ENCODE measurements at places on chromosomes 7 and 10. TPM values are rescaled to one million over a fixed set of nuclear protein-coding genes. Genes with fewer than 3 reads are reported as not detected.

DNA sequence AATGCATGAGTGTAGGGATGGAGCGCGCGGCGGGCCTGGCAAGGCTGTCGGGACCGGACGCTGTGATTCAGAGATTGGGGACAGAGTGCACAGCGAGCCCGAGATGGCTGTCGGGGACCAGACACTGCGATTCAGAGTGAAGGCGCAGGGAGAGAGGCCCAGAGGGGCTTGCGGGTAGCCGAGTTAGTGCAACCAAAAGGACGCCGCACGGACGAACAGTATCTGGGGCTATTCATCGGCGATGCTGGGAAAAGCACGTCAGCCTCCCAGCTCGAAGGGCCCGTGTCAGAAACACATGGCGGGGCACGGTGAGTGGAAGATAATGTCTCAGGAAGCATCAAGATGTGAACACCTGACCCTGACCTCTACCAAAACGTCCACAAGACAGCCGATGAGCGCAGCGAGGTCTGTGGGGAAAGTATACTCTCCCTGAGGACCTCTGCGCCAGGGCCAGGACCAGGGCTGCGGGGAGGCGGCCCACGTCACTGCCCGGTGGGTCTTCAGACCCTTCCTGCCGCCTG lies 215.8 kb downstream of the ZMYND11 start:
- H3K4me3 ChIP-seq = no peak overlapping the region
- no peaks in the 10 kb centered on the region for H3K36me3 ChIP-seq
- no peaks in the 10 kb centered on the region for H3K27me3 ChIP-seq
- DNase-seq = no peak
- H3K4me1 ChIP-seq = no peaks in the 10 kb centered on the region

DNA sequence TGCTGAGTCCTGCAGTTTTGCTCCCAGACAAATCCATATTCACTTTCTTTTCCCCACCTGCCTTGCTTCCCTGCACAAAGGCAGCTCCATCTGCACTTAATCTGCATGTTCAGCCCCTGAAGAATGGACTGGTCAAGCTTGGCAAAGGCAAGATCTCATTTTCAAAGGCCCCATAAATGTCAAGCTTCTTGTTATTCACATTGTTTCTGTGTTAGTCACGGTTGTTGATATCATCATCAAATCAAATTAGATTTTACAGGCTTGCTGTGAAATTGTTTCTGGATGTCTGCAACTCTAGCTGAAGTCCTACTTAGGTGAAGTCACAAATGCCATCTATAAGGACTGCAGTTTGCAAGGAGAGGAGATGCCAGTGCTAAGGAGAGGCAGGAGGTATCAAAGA lies 91.0 kb downstream of the GPAM start:
- no peaks in the 10 kb centered on the region for H3K36me3 ChIP-seq
- no peak overlapping the region for H3K27ac ChIP-seq
- H3K4me3 ChIP-seq = no peak overlapping the region
- no peak for DNase-seq

DNA sequence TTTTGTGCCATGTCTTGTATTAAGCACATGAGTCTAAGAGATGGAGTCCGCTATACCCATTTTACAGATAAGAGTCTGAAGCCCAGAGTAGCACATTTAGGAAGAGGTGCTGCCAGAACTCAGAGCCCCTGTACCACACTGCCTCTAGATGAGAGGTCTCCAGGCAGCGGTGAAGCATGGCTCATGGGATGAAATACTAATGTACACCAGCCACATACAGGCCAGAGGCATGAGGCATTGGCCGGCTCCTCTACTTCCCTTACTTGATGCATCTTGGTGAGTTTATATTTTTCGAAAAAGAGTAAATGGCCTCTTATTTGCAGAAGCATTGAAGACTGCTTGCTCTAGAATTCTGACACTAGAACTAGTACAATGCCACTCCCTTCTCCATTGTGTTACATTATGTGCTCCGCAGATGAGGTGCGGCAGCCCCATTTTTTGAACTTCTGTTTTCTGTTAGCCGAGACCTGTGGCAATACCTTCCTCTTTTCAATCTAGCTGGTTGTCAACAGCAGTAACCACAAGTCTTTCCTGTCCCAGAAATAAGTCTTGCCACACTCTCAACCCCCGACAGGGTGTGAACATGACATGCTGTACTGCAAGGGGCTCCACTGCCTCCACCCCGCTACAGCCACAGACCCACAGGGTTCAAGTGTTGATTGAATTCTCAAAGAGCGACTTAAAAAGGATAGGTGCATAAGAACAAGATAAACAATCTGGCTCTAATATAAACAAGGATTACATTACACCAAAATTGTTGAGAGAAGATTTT lies 145.3 kb downstream of the CELF2 start:
- peaks cover 65% of the 10 kb centered on the region for H3K4me1 ChIP-seq
- H3K27me3 ChIP-seq = no peaks in the 10 kb centered on the region
- peak overlapping the region; percentile 94 for H3K4me3 ChIP-seq
- H3K27ac ChIP-seq = peak overlapping the region; percentile 87

ELAPOR2 gene
- polyA plus RNA-seq = 11.3 TPM
